Naive thymus-derived CD8-positive, alpha-beta T cell (primary cell): ENCODE measurements at places on chromosomes 11 and 22.

- DNase-seq = no peak
Observed at GRCh38 chr11:1729692-1730011, 20.7 kb downstream of the IFITM10 start.

- no peak for DNase-seq
Observed at GRCh38 chr22:44050766-44051355, 26.8 kb downstream of the PARVB start.

DNA sequence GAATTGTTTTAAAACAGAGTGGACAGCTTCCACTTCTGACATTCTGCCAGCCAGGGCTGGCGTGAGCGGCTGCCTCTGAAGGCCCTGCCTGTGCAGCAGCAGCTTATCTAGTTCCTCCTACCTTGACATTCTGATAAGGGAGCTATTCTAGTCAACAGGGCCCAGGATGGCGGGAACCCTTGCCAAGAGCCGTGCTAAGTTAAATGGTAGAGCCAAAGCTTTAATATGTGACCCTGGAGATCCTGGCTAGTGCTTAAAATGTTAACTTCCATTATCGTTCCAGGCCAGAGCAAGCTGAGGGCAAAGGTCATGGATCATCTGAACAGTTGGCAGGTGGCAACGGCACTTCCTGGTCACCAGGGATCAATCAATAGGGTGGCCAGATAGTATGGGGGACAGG lies 3.5 kb downstream of the KCNJ5 start:
- DNase-seq = no peak

- DNase-seq = no peak
Observed at GRCh38 chr11:100706179-100706578, 19.1 kb downstream of the ARHGAP42 start.

DNA sequence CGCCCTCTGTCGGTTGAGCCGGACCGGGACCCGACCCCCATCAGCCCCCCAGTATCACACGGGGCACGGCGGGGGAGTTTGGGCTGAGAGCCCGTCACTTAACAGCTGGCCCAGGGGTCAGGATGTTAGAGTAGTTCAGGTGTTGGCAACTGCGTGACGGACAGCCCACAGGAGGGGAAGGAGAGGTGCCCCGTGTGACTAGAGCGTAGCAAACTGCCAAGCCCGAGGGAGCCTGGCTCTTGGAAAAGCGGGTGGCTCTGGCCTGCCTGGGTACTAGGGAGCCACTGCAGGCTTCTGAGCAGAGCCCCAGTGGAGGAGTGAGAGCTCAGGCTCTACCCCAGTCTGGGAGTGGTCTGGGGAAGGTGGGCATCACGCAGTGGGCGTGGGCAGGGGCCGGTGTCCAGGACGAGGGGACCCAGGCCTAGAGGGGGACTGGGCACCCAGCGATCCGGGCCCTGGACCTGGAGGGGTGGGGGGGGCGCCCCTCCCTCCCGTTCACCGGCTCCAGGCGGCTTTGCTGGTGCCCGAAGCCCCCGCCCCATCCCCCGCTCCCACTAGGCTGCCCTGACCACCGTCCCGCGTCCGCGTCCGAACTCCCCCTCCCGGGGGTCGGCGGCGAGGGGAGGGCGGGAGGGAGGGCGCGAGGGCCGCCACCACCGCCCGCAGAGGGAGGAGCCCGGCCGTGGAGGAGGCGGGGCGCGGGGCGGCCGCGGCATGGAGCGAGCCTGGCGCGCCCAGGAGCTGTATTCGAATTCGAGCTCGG lies 24.4 kb downstream of the SHANK3 start:
- no peak for DNase-seq

DNA sequence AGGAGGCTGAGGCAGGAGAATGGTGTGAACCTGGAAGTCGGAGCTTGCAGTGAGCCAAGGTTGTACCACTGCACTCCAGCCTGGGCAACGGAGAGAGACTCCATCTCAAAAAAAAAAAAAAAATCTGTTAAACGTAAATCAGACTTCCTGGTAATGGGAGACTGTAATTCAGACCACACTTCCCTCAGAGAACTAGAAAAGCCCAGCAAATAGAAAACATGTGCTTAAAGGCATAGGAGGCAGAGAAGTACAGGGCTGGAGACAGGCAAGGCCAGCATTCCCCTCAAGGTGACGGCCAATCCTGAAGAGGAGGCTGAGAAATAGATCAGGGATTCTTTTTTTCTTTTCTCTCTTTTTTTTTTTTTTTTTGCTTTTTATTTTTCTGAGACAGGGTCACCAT lies 8.2 kb downstream of the GGT5 start:
- no peak for DNase-seq
